ENCODE measurements at places on chromosomes 4 and X.

DNA sequence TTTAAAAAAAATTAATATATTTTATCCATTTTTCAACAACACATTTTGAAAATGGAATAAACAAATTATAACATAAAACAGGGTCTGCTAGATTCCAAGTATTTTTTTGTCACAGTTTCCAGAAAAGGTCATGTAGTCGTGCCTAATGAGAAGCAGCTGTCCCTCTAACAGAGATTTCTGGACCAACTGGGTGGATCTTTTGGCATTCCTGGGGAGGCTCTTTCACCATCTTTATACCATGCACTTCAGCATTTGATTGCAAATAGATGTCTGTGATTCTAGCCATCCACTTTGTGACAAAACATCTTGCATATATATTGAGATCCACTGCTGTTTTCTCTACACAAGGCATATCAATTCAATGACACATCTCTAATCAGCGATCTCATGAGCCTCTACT is 210.7 kb upstream of the LDB2 start:
- H3K36me3 ChIP-seq: no peaks in the 10 kb centered on the region
- no peaks in the 10 kb centered on the region for H3K27me3 ChIP-seq
- H3K4me3 ChIP-seq: no peak overlapping the region
- no peak overlapping the region for H3K27ac ChIP-seq
- no peaks in the 10 kb centered on the region for H3K4me1 ChIP-seq

DNA sequence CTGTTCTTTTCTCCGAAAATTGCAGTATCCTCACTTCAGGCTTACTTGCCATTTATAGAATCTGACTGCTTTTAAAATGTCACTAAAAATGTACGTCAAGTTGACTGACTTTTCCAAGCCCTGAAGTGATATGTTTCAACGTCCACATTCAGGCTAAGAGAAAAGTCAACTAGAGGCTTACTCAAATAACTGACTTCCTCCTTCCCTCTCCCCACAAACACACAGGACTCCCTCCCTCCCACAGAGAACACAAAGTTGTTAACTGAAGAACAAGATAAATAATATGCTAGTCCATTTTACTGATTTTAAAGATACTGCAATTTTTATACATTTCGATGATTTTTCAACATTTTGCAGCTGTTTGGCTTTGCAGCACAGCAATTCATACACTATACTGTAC is 13.8 kb upstream of the CDKL2 start:
- DNase-seq: no peak
- no peak overlapping the region for H3K27ac ChIP-seq
- H3K4me3 ChIP-seq: no peak overlapping the region
- peaks cover 43% of the 10 kb centered on the region for H3K36me3 ChIP-seq

- H3K27me3 ChIP-seq: no peaks in the 10 kb centered on the region
- H3K36me3 ChIP-seq: no peaks in the 10 kb centered on the region
- no peak for DNase-seq
- no peak overlapping the region for H3K27ac ChIP-seq
These were observed 42.1 kb upstream of the ANKRD50 start for GRCh38 chr4:124754681-124755080.

DNA sequence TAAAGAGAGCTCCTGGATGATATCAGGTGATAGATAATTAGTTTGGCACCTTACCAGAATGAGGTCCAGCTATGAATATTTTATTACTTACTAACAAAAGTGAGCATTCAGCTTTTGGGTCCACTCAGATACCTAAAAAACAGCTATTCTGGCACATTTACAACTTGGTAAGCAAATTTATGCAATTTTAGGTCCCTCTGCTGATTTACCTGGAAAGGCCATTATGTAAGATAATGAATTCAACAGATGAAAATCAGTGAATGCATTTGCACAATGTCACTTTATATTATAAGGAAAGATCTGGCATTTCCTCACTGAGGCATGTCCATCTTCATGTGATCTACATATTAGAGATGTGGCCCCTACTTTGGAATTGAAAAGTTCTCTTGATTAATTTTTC is 517.0 kb downstream of the SPRY1 start:
- H3K4me1 ChIP-seq: no peaks in the 10 kb centered on the region
- no peak overlapping the region for H3K4me3 ChIP-seq
- no peak overlapping the region for H3K27ac ChIP-seq
- H3K36me3 ChIP-seq: no peaks in the 10 kb centered on the region
- H3K27me3 ChIP-seq: no peaks in the 10 kb centered on the region

GRCh38 chr4:5928844-5929420 is 36.0 kb upstream of the CRMP1 start:
- no peak overlapping the region for H3K4me3 ChIP-seq
- peaks cover 8% of the 10 kb centered on the region for H3K4me1 ChIP-seq
- no peaks in the 10 kb centered on the region for H3K27me3 ChIP-seq
- H3K36me3 ChIP-seq: no peaks in the 10 kb centered on the region
- no peak for DNase-seq

DNA sequence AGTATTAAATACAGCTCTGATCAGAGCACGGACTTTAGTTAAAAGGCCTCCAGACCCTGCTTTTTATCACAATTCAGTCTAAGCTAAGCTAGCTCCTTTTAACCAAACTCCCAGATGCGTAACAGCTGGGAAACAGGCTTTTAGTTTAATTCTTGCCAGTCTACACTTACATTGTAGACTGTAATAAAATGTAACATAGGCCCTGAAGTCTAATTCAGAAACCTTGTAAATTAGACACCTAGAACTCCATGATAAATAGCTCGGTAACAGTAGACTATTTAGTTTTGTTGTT is 20.1 kb downstream of the FBXO8 start:
- H3K27me3 ChIP-seq: no peaks in the 10 kb centered on the region
- H3K4me1 ChIP-seq: no peaks in the 10 kb centered on the region

DNA sequence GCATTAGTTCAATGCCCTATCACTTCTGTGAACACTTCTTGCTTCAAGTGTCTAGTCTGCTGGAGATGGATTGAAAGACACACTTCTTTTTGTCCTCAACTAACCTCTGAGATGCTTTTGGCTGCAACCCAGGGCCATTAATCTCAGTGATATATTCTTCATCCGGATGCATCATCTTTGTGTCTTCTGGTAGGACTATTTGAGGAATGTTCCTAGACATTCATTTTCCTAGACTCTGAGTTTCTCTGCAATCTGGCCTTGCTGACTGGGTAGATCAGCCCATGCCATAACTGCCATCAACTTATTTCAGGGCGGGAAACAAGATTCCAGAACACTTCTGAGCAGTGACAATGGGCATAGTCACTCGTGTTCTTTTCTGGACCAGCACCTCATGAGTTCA is 329.4 kb downstream of the PDGFC start:
- DNase-seq: no peak
- H3K4me3 ChIP-seq: no peak overlapping the region
- no peaks in the 10 kb centered on the region for H3K4me1 ChIP-seq
- H3K36me3 ChIP-seq: no peaks in the 10 kb centered on the region
- H3K27me3 ChIP-seq: no peaks in the 10 kb centered on the region

DNA sequence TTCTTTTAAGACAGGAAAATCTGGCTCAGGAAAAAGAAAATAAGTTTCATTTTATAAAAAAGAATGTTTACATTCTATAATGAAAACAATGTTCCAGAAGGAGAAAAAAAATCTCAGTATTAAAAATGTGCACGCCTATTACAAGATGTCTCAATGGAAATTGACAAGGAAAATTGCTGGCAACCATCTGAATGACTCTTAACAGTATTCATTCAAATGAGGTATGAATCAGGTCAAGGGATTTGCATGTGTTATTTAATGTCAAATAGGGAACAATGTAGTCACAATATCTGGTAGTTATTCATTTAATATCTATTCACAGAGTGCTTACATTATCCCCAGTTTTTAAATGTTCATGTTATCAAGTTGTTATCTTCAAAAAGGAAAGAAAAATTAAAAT is 208.4 kb upstream of the TRAM1L1 start:
- H3K27ac ChIP-seq: no peak overlapping the region
- no peaks in the 10 kb centered on the region for H3K36me3 ChIP-seq
- DNase-seq: no peak
- no peaks in the 10 kb centered on the region for H3K27me3 ChIP-seq

Measured in thyroid gland (tissue), 4 donors.